Stimulated activated CD8-positive, alpha-beta memory T cell treated with anti-CD3 and anti-CD28 coated beads, Interleukin-2, amount 100 ng/mL, for 1 hour (primary cell): ENCODE measurements at places on chromosomes 4 and X.

DNA sequence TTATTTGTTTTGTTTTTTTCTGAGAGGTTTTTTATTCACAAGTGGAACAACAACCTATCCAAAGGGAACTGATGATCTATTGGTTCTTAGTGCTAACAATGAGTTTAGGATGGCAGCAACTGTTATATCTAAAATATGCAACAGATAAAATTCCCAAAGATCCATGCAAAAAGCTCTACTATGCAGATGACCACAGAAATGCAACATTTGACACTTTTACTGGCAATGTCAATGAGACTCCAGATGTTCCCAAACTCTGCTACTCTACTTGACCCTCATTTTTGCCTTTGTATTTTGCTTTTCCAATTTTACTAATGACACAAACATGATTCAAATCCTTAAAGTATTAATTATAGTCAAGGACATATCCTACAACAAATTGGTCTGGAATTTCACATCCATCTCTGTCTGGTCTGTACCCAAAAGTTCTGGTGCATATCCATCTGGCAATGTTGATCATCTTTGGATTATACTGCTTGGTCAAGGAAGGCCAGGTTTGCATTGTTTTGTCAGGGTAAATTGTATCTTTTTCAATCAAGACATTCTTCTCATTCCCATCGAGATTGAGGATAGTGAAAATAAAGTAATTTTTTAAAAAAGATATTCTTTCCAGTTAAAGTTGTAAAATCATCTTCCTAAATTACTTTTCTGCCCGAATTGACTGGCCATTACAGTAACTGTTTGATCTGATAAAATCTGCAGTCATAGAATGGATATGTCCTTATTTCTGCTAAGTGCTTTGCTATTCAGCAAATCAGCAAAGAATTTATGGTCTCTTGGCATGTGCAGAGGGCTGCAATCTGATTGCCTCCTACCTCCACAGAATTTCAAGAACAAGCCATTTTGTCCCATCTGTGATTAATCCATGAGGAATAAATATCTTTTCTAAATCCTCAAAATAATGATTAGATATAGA, 73.6 kb downstream of the FGFBP1 start:
- DNase-seq: no peak

DNA sequence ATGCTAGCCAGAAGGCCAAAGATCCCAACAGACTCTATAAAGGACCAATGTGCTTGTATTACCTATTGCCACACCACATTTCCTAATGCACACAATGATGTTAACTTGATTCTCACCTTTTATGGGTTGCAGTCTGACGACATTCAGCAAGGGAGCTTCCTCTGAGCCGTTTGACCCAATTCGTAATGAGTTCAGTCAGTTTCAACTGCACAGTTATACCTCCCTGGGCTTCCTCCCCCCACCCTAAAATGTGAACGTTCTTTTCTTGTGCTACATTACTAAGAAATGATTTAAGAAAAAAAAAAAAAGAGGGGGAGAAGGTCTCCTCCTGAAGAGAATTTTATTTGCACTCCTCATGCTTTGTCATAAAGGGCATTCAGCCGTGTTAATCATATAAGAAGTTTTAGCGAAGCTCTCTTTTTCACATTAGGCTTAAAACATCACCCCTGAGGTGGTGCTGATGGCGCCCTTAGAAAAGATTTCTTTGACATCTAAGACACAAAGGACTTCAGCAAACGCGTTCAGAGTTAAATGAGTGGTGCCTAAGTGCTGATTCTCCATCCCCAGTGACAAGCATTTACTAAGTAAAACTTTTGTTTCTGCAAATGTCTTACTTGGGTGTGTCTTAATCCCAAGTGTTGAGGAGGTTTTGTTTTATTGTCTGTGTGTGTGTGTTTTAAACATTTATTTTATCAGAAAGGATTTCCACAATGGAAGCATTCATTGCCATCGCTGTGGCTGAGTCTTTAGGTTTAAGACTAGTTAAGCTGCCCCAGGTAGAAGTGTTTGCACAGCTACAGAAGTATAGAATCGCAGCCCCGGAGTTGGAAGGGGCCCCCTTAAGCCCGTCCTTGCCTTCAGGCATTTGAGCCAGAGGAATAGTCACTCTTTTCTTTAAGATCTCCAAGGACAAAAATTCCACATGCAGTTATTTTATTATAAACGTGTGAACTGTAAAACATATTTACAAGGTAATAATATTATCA, 15.2 kb upstream of the GPC3 start:
- no peak for DNase-seq

- no peak for DNase-seq
These were observed 82.7 kb downstream of the RAPGEF2 start for GRCh38 chr4:159185591-159186023.

DNA sequence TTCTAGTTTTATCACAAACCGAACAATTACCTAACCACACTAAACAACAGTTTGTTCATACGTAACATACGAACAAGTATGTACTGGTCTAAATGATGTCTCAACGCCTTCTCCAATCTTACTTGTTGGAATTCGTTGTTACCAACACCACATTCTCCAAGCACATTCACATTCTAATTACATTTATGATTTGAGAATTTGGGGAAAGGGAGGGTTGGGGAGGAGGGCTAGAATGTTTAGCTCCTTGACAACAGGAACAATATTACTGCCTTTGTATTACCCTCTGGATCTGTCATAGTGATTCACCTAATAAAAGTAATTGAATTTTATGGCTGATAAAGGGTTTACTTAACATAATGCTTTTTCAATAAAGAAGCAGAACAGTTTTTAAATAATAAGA, 24.4 kb downstream of the LCORL start:
- DNase-seq: no peak

DNA sequence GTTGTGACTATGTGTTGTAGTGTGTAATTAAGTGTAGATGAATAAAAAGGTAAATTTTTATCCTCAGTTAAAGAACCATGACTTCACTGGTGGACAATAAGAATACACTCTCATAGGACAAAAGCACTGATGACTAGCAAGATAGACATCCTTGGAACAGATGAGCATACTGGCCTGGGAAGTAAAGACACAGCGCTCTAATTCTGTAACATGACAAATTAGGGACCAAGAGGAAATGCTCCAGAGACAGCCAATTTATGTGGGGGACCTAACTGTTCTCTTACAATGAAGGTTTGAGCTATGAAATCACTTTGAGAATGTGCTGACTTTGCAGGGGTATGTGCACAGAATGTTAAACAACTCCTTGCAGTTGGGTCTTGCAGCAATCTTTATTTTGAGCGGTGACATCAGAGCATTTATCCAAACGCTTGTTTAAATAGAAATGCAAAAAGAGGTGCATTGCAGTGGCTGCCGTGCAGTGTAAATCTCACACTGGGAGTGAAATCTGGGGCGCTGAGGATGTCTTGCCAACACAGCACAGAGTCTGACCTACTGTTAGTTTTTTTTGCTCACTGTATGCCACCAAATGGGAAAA, 109.3 kb downstream of the MAGEC2 start:
- DNase-seq: no peak

GRCh38 chrX:108167211-108167872, 75.8 kb downstream of the ATG4A start:
- no peak for DNase-seq

DNA sequence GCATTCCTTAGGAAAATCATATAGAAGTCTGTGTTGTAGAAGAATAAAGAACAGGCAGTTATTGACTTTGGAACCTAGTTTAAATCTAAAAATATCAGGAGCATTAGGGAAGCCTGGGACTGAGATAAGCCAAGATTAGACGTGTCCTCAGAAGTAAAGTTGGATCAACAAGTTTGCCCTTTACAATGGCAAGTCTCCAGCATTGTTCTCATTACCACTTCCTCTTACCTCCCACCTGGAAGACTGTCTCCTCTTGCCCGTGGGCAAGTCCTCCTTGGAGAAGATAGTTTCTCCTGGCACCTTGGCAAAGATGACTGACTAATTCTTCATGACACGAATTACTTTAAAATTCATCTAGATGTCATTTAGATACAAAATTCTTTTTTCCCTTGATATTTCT, 37.8 kb downstream of the CNKSR2 start:
- no peak for DNase-seq

DNA sequence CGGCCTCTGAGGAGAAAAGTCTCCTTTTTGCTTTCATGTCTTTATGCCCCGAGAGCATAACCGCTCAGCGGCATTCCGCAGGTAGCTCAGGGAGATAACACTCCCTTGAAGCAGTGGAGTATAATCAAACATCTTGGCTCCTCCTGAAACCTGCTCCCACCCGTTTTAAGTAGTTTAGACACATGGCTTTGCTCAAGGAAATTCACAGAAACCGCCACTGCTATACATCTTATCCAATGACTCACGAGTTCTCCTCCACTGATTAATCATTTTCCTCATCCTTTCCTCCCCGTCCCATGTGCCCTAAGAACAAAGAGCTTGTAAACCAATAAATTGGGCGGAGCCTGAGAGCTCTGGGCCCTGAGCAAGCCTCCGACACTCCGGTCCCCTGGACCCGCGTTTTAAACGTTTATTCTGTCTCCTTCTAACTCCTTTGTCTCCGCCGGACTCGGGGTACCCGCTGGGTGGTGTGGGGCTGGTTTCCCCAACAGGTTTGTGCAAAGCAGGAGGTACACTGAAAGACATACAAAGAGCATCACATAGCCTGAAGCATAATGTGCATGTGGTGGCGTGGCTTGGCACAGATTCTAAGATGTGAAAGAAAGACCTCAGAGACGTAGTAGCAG, 401.2 kb downstream of the TLL1 start:
- DNase-seq: no peak
